Stimulated activated CD8-positive, alpha-beta memory T cell treated with anti-CD3 and anti-CD28 coated beads, Interleukin-2, amount 100 ng/mL, for 48 hours (primary cell): ENCODE measurements at places on chromosomes 16 and 17.
A peak's percentile ranks its signal among the peaks of the same experiment; 100 is the strongest.

GRCh38 chr16:4570688-4571321, 14.7 kb downstream of the C16orf96 start:
- DNase-seq, result no peak

GRCh38 chr17:10127819-10128425, 70.5 kb downstream of the GAS7 start:
- DNase-seq, result no peak

DNA sequence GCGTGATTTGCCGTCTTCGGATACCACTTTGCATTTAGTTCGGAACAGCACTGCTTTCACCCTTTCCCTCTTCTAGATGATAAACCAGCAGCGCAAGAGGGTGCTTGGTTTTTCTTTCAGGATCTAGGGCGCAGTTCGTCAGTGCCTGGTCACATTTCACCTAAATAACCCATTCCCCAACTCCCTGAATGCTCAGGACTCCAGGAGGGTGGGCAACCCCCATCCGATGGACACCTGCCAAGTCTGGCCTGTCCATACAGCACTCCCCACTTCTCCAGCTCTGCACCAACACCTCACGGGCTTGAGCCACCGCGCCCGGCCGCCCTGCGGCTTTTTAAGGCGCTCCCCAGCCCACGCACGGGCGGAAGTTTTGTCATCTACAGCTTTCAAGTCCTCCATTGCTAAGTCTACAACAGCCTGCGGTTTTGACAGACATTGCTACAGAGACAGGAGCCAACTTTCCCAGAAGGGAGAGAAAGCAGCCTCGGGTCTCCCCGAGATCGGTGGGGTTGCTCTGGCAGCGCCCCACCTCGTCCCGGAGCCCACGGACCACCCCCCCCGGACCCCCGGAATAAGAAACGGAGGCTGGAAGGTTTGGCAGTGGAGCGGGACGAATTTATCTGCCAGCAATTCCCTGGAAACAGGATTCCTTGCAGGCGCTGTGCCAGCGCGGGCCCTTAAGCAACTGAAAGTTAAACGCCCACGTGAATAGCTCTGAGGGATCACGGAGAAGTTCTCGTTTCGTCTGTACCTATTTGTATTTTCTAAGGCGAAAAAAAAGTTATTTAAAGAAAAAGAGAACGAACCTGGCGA, 38.6 kb upstream of the SLFN13 start:
- DNase-seq, result peak; percentile 73

GRCh38 chr17:44334727-44335126, 10.1 kb upstream of the SLC25A39 start:
- DNase-seq, result no peak

DNA sequence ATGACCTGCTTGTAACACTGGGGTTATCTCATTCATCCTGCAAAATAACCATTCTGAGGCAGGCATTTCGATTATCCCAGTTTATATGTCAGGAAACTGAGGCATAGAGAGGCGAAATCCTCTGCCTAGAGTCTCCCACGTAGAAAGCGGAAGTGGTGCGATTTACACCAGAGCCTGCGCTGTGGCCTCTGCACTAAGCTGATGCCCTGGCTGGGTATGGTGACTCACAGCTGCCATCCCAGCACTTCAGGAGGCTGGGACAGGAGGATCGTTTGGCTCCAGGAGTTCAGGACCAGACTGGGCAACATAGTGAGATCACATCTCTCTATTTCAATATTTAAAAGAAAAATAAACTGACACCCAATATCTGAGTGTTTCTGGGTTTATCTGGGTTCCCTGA, 59.3 kb upstream of the BCO1 start:
- DNase-seq, result no peak
